ENCODE measurements at places on chromosomes 1 and 21.

- DNase-seq, result no peak
Measured at GRCh38 chr21:28445141-28445830, 547.4 kb downstream of the LTN1 start.

DNA sequence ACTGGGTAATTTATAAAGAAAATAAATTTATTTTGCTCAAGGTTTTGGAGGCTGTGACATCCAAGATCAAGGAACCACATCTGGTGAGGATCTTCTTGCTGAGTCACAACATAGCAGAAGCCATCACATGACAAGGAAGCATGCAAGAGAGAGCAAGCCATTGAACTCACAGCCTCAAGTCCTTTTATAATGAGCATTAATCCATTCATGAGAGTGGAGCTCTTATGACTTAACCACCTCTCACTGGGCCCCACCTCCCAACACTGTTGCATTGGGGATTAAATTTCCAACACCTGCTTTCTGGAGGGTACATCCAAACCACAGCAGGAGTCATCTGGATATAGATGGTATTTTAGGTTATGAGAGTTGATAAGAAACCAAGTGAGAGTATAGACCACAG lies 20.6 kb upstream of the EGLN1 start:
- no peak for DNase-seq

GRCh38 chr1:109509176-109510134 lies at the start of gene AMIGO1:
TSS of gene AMIGO1 (minus strand) at chr1:109509727. CDS start at chr1:109508912, 815 bp downstream.
- DNase-seq, result peak; percentile 78

- peak; percentile 30 for DNase-seq
Measured at GRCh38 chr1:224623310-224623714, 7.2 kb downstream of the CNIH3 start.

DNA sequence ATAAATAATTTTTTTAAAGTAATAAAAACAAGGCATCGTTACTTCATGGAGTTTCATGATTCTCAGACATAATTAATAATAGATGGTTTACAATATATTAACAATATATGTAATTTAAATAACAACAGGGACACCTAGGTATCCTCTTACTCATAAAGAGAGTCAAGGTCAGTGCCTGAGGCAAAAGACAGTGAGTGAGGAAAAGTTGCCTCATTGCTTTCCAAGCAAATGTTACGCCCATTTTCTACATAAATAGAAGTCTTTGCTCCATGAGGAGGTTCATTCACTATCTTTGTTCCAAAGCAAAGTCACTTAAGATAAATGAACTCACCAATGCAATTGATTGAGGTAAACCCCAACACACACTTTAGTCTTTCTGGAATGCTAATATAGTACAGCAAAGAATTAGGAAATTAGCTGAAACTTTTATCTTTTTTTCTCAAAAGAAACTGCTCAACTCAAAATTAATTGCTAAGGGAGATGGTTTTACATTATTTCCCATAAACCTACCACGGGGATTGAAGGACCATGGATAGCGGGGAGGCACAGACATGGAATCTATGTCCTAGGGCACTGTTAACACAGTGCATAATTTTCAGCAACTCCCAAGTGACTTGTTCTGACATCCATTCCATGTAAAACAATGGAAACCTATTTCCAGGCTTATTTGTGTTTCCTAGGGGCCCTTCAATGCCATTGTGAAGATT lies 19.6 kb downstream of the BCL9 start:
- DNase-seq, result no peak
